ENCODE measurements at places on chromosomes 1 and 21. TPM values are rescaled to one million over a fixed set of nuclear protein-coding genes. Genes with fewer than 3 reads are reported as not detected.

COL9A2 gene
- 0.55 TPM for total RNA-seq

CAPN2 gene
- 79.8 TPM for total RNA-seq

RCSD1 gene
- 40.5 TPM for total RNA-seq

DDR2 gene
- total RNA-seq, result 31.3 TPM

CELA2B gene
- not detected for total RNA-seq

CLEC20A gene
- total RNA-seq, result not detected

DNAJB4 gene
- total RNA-seq, result 77.6 TPM

DNM3 gene
- total RNA-seq, result 0.77 TPM

GRCh38 chr1:42181687-42182086, 17.1 kb upstream of the GUCA2A start:
- no peak overlapping the region for H3K4me3 ChIP-seq
- peaks cover 34% of the 10 kb centered on the region for H3K4me1 ChIP-seq
- H3K27ac ChIP-seq, result no peak overlapping the region
- H3K27me3 ChIP-seq, result no peaks in the 10 kb centered on the region
- DNase-seq, result no peak

- H3K27me3 ChIP-seq, result no peaks in the 10 kb centered on the region
- DNase-seq, result peak; percentile 38
- H3K27ac ChIP-seq, result peak overlapping the region; percentile 98
- no peaks in the 10 kb centered on the region for H3K36me3 ChIP-seq
- peaks cover 28% of the 10 kb centered on the region for H3K4me1 ChIP-seq
- H3K4me3 ChIP-seq, result peak overlapping the region; percentile 93
Measured at GRCh38 chr1:35808450-35809113, 766 bp downstream of the AGO4 start.

DNA sequence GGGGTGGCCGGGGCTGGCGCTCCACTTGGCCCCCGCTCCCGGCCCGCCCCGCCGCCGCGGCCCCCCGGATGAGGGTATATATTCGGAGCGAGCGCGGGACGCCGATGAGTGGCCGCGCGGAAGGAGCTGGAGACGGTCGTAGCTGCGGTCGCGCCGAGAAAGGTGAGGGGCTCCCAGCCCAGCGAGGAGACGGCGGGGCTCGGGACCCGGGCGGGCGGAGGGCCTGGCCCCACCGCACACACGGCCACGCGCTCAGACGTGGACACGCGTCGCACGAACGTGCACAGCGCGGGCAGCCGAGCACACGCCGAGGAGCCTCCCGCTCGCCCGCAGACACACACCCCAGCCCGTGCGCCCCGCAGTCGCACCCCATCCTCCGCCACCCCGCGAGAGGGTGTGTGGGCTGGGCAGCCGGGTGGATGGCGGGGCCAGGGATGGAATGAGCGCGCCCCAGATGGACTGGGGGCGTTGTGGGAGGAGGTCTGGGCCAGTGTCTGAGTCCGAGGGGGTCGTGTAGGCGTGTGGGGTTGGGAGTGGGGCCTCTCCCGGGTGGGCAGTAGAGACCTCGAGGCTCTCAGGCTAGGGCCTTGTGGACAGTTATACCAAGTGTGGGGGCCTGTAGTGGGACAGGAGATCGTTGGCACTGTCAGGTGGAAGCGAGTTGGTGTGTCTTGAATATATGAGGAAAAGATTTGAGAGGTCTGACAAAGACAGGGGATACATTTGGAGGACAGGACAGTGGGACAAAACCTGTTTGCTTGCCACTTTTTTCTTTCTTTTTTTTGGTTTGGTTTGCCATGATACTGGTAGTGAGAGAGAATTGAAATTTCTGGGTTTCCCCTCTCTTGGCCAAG, at the start of gene UAP1:
Gene UAP1 (plus strand): TSS at position 107 of the 854 bp plus-strand sequence. CDS start 4,347 bp downstream, outside the sequence.
- H3K27me3 ChIP-seq, result no peaks in the 10 kb centered on the region
- H3K4me3 ChIP-seq, result peak within 1 kb of the TSS; percentile 74
- DNase-seq, result peak; percentile 24
- H3K4me1 ChIP-seq, result peaks cover 38% of the 10 kb centered on the region
- peak within 1 kb of the TSS; percentile 96 for H3K27ac ChIP-seq

DNA sequence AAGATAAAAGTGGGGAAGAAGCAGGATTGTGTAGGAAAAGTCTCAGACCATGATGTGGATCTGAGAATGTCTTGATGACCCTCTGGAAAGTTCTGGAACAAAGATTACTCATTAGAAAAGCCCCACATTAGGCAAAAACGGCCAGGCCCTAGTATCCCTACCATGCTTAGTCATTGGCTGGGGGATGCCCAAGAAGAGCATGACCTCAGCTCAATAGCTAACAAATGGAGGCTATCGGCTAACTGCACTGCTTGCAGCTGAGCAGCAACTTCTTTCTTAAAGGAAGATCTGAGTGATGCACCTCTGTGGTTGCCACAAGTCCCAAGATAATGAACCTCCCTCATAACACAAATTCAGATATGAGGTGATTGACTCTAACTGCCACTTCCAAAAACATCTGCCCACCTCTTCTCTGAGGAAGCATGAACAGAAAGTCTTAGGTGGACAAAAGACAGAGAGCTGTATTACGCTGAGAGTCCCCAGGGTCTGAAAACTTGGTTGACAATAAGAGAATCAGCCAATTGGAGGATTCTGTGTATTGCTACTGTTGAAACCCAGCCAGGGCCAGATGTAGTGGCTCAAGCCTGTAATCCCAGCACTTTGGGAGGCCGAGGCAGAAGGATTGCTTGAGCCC, 64.6 kb upstream of the AK4 start:
- no peaks in the 10 kb centered on the region for H3K27me3 ChIP-seq
- H3K4me3 ChIP-seq, result no peak overlapping the region
- no peak overlapping the region for H3K27ac ChIP-seq
- DNase-seq, result no peak
- no peaks in the 10 kb centered on the region for H3K36me3 ChIP-seq

DNA sequence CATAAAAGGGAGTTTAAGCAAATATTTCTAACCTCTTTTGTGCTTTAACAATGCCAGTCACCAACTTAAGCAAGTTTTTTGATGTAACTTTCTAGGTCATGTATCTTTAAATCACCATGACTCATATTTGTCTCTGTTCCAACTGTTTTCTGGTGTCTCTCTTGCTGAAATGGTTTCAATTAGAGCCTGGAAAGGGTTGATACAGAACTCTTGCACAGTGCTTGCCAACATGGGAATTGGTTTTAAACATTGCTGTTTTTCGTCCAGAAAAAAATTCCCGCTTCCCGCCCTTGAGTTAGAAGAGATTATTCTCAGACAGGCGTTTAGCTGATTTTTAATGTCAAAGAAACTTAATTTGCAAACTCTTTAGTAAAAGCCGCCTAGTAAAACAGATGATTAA, 46.4 kb upstream of the SLC22A15 start:
- no peak overlapping the region for H3K27ac ChIP-seq
- no peak overlapping the region for H3K4me3 ChIP-seq
- no peak for DNase-seq
- H3K4me1 ChIP-seq, result no peaks in the 10 kb centered on the region
- H3K27me3 ChIP-seq, result no peaks in the 10 kb centered on the region

- H3K4me1 ChIP-seq, result no peaks in the 10 kb centered on the region
- no peak for DNase-seq
- H3K4me3 ChIP-seq, result no peak overlapping the region
- no peak overlapping the region for H3K27ac ChIP-seq
- H3K27me3 ChIP-seq, result no peaks in the 10 kb centered on the region
- H3K36me3 ChIP-seq, result no peaks in the 10 kb centered on the region
Measured at GRCh38 chr1:169925505-169926482, 32.1 kb upstream of the SCYL3 start.

DNA sequence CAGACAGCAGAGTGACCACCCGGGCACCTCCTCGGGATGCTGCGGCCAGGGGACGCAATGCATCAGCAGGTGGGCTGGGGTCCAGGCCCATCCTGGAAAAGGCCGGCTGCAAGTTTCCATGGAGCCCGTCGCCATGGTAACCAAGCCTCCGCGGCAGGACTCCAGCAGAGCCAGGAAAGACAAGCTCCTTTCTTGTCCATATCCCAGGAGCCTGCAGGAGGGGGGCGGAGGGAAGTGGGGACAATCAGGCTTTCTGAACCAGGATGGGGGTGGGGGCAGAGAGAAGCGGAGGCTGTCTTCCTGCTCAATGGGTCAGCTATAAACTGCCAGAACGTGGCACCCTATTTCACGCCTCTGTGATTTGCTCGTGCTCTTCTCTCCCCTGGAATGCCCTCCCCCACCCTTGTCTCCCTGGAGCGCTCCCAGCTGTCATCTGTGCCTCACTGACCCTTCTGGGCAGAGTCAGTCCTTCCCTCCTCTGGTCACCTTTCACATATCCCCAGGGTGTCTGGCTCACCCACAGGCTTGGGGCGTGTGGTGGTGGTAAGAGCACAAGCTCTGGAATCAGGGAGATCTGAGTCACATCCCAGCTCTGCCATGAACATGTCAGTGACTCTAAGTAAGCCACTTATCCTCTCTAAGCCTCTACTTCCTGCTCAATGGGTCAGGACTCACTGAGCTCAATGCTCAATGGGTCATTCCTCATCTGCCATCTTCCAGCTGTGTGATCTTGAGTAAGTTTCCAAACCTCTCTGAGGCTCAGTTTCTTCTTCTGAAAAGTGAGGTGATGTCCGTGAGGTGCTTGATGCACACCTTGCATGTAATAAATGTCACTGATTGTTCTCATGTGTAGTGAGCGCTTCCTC, 58.9 kb upstream of the LAPTM5 start:
- no peaks in the 10 kb centered on the region for H3K27me3 ChIP-seq
- no peak overlapping the region for H3K4me3 ChIP-seq
- H3K4me1 ChIP-seq, result peaks cover 17% of the 10 kb centered on the region
- H3K27ac ChIP-seq, result no peak overlapping the region
- DNase-seq, result peak; percentile 81

DNA sequence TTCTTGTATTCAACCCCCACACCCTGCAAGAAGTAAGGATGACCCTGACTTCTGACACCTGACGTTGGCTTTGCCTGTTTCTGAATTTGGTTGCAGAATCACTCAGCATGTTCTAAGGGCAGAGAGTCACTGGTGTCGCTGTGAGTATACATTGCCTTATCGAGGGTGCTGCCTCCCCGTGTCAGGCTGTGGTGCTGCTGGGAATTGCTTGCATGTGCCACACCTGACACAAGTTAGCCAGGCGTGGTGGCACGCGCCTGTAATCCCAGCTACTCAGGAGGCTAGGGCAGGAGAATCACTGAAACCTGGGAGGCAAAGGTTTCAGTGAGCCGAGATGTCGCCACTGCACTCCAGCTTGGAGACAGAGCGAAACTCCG, 45.9 kb downstream of the WDR4 start:
- H3K4me1 ChIP-seq, result no peaks in the 10 kb centered on the region
- peaks cover 47% of the 10 kb centered on the region for H3K27me3 ChIP-seq
- H3K27ac ChIP-seq, result no peak overlapping the region
- no peak overlapping the region for H3K4me3 ChIP-seq
- DNase-seq, result no peak
- H3K36me3 ChIP-seq, result no peaks in the 10 kb centered on the region

DNA sequence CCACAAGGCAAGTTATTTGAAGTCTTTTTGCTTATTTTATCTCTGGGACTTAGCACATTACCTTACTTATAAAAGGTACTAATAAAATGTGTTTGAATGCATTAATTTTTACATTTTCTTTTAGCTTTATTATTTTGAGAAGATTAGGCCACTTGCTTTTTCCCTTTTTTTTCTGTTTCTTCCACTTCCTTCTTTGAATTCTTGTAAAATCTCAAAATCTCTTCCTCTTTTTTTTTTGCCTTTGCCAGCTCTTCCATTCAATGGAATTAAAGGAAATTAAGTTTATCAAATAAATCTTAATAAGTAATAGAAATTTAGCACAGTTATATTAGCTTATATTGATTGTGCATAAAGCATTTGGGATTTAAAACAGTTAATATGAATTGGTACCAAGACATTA, 260.9 kb downstream of the SRGAP2C start:
- H3K4me3 ChIP-seq, result no peak overlapping the region
- H3K36me3 ChIP-seq, result no peaks in the 10 kb centered on the region
- no peak overlapping the region for H3K27ac ChIP-seq
